ENCODE measurements at places on chromosomes 12 and 14.
A peak's percentile ranks its signal among the peaks of the same experiment; 100 is the strongest.

GRCh38 chr14:30875788-30876053 is 1.4 kb downstream of the COCH start:
- no peak for DNase-seq

DNA sequence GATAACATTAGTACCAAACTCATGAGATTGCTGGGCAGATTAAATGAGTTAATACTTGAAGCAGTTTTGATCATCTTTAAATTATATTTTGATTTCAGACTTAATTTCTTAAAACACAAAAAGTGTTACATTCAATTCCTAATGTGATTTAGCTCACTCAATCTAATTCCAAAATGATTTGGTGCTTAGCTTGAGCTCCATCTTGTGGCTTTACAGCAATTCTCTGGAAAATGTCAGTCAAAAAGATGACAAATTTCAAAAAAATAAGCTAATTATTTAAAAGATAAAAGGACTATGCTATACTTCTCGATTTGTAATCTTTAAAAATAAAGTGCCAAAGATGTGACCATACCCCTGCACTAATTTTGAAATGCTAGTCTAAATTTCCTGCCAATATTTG is 10.1 kb downstream of the LLPH start:
- DNase-seq, result no peak

DNA sequence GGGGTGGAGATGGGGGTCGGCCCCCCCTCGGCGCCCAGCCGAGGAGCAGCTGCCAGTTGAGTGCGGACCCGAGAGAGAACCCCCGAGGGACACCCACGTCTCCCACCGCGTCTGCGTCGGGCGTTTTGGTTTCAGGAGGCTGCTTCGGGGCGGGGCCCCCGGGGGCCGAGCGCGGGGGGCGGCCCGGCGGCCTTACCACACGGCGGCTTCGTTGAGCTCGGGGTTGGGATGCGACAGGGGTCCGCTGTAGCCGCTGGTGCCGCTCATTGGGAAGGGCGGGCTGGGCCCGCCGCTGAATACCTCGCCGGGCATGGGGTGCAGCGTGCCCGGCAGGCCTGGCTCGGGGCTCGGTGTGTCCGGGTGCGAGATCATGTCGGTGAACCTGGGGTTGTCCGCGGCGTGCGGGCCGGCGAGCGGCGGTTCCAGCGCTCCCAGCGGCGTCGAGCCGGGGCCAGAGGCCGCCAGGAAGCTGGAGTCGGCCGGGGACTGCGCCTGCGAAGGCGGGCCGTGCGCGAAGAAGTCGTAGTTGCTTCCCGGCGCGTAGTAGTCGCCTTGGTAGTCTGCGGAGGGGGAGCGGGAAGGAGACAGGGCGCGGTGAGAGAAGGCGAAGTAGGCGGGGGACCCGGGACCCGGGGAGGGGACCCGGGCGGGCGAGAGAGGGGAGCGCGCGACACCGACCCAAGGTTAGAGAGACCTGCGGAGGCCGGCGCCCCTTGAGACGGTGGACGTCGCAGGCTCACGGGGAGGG is 8.5 kb downstream of the LHX5 start:
- DNase-seq, result no peak

DNA sequence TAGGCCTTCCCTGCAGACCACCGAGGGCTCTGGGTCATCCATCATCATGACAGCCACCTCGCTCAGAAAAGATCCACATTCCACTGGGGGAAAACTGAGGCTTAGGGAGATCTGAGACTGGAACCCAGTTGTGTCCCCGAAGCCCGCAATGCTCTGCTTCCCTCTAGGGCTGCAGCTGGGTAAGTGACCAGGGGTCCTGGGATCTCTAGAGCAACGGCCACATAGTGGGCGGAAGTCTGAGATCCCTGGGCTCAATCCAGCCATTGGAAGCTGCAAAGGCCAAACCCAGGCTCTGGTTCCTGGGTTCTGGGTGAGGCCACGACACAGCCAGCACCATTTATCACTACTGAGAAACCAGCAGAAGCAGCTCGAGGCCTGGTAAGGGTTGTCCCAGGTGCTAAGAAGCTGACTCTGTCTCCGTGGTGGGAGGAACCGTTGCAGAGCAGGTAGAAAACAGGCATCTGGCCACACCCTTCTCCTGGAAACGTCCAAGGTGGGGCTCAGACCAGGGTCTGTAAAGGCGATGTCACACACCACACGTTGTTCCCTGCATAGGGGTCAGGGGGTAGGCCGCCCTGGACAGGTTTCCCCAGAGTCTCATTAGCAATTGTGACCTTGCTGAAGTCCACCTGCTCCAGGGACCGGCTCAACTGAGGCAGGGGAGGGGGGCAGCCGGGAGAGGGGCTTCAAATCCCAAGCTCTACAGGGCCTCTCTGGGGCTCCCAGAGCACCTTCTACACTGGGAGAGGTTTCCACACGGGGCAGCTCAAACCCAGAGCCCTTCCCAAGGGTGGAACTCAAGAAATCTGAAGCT is 38.6 kb downstream of the BCL11B start:
- DNase-seq, result no peak

GRCh38 chr14:60349663-60350365 is 100.8 kb downstream of the PPM1A start:
- peak; percentile 11 for DNase-seq

DNA sequence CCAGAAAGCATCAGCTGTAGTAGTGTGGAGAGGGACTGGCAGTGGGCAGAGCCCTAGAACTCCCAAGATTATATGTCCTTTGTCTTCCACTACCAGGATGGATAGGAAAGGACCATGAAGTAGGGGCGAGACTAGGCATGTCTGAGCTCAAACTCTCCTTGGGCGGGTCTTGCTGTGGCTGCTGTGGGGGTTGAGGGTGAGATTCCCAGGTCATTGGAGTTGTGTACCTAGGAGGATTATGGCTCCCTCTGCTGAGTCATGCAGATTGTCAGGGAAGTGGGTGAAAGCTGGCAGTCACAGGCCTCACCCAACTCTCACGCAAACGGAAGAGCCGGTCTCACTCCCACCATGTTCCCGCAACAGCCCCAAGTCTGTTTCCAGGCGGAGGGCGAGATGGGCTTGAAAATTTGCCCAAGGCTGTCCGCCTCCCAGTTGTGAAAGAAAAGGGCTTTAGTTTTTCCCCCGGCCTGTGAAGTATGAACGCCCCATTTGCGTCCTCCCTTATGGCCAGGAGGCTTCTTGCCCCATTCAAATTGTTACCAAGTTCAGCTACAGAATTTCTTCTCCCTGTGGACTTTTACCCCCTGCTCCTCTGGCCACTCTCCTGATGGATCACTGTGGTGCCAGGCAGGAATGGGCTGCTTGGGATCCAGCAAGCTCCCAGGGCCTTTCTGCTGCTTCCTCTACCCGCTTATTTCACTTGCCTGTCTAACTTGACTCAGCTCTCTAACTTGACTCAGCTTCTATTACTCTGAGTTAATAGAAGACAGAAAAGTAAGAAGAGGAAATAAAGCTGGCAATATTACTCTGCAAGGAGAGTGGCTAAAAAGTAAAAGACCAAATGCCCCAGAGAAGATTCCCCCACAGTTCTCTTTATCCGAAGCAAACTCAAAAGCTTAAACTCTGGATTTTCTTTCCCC is 159.3 kb downstream of the SLC2A13 start:
- DNase-seq, result no peak

DNA sequence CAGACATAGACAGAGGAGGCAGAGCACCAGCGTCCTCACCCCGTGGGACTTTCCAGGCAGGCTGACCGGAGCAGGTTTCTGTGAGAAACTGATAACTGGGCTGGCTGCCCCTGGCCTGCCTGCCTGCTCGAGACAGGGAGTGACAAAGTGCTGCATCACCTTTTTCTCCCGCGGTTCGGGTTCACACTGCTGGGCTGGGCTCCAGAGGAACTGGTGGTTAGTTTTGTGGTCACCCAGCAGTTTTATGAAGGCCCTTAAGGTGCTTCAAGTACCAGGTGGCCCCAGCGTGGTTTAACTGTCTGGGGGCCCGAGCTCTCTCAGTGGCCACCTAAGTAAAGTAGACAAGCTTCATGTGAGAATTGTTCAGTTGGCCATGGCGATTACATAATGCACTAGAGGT is 1073.6 kb downstream of the BCL11B start:
- DNase-seq, result peak; percentile 47

DNA sequence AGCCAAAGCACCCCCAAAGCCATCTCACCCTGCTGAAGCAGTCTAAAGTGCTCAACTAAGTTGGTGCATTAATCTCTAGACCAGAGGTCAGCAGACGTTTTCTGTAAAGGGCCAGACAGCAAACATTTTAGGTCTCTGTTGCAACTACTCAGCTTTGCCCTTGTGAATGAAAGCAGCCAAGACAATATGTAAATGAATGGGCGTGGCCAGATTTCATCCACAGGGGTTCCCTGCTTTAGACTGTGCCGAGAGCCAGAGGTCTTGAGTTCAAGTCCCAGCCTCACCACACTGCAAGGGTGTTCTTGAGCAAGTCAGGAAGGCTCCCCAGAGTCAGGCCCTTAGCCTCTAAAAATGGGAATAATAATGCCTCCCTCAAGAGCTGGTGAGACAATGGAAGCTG is 166.2 kb downstream of the CHST11 start:
- no peak for DNase-seq

GRCh38 chr14:101328412-101329028 is 232.8 kb upstream of the DIO3 start:
- DNase-seq, result no peak

DNA sequence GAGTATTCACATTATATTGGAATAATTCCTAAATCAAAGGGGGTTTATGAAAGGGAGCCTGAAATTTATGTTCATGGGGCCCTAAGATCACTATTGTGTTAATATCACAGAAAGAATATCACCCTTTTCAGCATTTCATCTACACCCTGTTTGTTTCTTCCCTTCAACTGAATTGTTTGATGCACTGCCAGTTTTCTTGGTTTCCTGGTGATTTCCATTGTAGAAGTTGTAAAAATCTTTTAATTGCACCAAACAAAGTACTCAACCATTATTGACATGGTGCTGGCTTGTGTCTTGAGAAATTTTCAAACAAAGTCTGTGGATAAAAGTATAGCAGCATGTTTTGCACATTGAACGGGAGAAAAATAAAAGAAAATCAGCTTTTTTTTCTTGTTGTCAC is 154.8 kb upstream of the PRKD1 start:
- no peak for DNase-seq

GRCh38 chr12:121093487-121093891 is 39.2 kb upstream of the P2RX7 start:
- no peak for DNase-seq

DNA sequence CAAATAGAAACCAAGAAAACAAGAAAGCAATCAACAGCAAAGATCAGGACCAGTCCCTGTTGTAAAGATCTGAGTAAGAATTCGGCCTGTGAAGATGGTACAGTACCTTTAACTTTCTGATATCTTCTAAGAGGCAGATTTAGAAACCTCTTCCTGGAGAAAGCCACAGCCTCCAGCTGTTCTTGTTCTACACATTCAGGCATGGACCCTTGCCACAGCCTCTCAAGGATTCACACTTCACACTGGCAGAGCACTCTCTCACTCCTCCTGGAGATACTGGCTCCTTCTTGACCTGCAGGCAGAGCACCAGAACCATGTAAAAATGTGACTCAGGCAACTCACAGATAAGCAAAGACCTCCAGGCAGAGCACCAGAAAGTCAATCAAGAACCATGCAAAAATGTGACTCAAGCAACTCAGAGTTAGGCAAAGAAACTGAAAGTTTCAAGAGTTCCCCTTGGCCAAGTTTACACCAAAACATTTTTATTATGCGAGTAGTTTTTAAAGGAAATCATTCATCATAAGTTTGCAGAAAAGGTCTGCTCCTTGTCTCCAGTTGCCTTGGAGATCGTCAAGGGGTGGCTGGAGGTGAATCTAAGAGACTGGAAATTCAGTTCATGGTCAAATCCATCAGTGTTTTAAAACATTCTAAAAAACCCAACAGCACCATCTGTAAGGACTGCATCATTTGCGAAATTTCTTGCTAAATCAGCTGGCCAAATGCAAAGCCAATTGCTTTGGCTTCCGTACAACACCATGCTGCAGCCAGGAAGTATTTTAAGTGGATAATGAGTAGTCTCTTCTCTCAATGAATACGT is 119.3 kb upstream of the MDM1 start:
- DNase-seq, result peak; percentile 16

DNA sequence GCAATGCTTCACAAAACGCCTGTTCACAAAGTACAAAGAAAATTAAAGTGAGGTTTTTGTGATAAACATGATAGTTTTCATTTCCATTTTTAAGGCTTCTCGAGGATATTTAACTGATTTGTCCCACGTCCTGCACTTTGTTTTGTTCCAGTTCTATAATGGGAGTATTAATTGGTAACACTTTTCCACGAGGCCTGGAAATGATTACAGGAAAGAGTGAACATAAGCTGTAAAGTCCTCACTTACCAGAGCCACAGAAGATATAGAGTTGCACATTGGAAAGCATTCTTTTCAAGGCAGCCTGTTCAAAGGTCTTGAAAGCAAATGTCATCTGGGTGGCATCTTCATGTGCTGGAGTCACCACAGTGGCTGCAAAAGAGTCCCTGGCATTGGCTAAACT is 1236.6 kb downstream of the BCL11B start:
- no peak for DNase-seq

GRCh38 chr12:33187409-33187808 is 252.2 kb downstream of the SYT10 start:
- no peak for DNase-seq

DNA sequence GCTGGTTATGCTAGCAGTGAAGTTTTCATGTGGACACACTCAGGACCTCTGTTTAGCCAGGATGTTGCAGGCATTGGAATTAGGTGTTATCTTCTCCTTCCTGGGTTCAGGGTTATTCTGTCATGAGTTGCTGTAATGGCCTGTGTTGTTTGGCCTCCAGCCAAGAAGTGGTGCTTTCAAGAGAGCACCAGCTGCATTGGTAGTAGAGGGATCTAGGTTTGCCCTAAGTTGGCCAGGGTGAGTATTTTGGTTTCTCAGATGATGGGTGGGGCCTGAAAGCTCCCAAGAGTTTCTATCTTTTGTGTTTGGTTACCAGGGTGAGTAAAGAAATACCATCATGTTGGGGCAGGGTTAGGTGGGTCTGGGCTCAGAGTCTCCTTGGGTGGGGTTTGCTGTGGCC is 2.7 kb upstream of the GZMH start:
- no peak for DNase-seq

DNA sequence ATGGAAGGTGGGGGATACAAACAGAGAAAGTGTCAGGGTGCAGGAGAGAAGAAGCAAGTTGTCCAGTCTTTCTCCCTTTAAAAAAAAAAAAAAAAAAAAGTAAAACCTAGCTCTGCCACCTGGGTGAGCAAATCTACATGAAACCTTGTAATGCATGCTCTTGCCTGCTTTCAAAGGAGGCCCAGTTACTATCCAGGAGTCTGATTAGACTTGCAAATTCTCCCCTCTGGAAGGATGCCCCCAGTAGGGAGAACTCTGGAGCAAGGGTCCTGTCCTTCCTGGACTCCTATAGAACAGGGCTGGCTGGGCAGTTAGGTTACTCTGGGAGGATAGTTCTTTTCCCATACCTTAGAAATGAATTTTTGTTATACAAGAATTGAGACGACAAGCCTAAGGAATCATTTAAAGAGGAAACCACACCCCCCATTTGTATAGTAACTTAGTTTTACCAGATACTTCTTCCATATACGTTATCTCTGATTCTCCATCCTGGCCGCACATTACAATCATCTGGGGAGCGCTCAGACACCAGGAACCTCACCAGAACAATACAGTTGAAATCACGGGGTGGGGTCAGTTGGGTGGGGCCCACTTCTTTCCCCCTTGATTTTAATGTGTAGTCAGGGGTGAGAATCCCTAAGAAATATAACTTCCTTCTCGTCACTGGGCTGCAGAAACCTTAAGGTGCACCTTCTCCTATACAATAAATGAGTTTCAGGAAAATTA is 30.5 kb downstream of the RAB35 start:
- DNase-seq, result no peak
